Muscle of back (tissue), 13 donors: ENCODE measurements at places on chromosomes 12 and 14.

DNA sequence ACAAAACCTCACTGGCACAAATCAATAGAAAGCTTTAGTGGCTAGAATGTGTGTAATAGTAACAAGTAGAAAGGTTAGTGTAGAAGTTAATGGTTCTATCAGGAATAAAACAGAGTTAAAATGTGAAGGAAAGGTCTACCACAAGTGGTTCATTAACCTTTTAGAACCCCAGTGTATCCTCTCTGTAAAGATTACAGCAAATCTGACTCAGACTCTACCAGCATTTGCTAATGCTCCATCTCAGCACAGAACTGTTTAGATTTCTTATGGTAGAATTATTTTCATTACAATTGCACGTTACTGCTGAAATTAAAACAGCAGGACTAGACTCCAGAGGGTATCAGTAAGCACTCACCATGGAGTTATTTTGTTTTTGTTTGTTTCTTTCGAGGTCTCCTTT, 609.0 kb upstream of the LMO3 start:
- DNase-seq: no peak

GRCh38 chr12:29883941-29884554, 100.3 kb upstream of the TMTC1 start:
- DNase-seq: peak; percentile 7

GRCh38 chr12:122265476-122265875, 818 bp downstream of the VPS33A start:
- no peak for DNase-seq

- no peak for DNase-seq
Observed at GRCh38 chr14:68630081-68630571, 162.7 kb downstream of the ZFP36L1 start.

DNA sequence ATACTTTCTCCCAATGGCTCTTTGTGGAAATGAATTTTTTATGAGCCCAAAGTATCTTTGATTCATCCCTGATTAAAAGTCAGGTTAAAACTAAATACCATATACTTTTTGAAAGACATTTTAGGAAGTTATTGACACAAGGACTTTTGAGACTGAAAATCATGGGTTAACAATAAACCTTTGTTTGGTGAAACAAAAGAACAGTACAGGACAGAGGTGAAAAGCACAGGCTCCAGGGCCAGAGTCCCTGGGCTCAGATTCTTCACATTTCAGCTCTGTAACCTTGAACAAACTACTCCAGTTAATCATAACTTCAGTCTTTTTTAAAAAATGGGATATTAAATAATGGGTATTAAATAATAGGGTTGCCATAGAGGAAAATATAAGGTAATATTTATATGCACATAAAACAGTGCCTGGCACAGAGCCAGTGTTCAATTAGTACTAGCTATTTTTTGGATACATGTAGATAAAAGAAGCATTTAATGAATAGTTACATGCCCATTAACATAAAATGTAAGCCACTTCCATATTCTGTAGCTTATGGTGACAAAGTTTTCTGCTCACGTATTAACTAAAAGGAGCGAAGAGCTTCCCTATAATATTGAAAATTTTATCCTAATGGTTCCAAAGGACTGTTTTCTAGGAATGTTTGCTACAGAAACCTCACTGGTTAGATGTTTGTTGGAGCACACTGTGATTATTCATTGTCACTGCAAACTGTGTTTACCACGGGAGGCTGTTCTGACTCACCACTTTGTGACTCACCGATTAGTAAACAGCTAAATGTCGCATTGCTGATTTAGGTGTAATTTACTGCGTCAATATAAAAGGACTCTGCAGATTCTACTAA, 255.4 kb downstream of the DAD1 start:
- no peak for DNase-seq

DNA sequence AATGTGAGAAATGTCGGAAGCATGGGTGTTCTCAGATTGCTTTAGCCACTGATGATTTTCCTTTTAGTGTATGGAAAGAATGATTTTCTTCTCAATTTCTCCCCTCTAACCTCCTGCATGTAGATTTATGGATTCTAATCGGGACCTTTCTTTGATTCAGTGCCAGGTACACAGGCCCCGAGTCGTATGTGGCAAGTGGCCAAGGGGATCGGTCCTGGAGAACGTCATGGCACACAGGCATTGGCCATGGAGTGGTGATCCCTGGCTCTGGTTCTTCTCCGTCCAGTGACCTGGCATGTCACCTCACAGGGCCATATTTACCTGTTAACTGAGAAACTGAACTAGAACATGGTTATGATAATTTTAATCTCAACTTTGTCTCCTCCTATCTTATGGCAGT, 58.1 kb downstream of the ETV6 start:
- no peak for DNase-seq

DNA sequence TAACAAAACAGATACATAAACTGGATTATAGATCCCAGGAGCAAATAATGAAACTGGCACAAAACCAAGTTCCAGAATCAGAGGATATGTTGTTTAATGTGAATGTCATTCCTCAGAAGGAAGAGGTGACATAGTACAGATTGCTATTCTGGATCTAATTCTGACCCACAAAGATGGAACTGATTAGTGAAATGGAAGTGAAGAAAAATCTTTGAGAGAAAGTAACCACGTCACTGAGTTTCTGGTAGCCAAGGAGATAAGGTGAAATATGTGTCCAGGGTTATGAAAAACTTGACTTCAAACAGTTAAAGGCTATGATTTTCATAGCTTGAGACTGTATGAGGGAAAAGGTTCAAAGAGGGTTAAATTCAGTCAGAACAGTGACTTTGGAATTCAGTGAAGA, 8.3 kb downstream of the OR10AD1 start:
- peak; percentile 29 for DNase-seq

DNA sequence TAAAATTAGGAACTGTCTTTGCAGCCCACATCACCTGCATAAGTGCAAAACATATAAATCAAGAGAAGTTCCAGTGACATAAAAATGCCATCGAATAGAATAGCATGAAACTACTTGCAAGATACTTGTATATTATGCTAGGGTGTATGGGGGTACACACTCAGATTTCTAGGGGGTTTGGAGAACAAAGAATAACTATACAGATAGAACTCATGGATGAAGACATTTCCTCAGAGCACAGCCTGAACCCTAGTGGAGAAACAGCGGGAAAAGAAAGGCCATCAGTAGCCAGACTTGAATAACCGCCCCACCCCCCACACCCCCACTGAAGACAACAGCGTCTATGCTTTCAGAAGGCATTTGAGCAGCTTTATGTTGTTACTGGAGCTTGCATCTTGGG, 425.8 kb downstream of the NPAS3 start:
- DNase-seq: peak; percentile 21

DNA sequence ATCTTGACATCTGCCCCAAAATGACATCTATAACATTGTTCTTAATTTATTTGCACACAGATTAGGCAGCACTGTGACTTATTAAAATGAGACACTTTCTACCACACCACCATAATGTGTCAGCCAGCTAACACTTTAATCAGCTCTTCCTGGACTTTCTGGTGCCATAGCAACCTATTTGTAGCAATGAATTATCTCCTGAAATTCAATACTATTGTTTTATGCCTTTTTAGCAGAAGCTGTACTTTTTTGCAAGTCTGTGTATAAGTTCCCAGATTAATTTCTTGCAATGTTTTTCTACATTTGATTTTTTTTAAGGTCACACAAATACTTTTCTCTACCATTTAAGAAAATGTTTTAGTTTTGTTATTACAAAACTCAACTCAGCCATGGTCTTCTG, 72.8 kb upstream of the SAV1 start:
- DNase-seq: no peak

DNA sequence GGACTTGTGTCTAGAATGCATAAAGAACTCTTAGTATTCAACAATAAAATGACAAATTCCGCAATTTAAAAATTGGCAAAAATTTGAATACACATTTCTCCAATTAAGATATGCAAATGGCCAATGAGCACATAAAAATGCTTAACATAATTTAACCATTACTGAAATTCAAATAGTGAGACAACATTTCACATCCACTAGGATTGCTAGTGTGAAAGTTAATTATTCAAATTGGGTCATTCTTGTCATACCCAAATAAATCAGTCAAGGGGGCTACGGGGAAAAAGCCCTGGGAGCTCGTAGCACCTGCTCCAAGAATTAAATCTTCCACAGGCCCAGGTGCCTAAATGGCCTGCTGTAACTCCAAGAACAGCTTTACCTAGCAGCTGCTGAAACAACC, 25.0 kb upstream of the C14orf132 start:
- DNase-seq: no peak

- no peak for DNase-seq
Observed at GRCh38 chr12:120834489-120835303, 69.5 kb downstream of the SPPL3 start.

DNA sequence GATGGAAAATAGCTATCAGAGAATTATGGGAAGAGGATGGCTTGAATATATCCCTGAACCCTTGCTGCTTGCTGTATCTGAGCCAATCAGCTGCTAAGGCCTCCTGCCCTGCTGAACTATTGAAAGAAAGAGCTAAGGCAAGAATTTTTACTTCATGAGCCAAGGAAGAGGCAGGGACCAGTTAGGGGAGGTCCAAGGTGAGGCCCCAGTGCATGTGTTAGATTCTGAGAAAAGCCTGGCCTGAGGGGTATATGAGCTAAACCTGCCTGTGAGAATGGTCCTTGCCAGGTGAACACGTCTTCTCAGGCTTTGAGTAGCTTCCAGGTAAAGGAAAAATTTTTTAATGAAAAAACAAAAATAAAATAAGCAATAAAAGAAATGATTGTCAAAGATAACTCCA, 218.0 kb downstream of the SYT1 start:
- DNase-seq: no peak

DNA sequence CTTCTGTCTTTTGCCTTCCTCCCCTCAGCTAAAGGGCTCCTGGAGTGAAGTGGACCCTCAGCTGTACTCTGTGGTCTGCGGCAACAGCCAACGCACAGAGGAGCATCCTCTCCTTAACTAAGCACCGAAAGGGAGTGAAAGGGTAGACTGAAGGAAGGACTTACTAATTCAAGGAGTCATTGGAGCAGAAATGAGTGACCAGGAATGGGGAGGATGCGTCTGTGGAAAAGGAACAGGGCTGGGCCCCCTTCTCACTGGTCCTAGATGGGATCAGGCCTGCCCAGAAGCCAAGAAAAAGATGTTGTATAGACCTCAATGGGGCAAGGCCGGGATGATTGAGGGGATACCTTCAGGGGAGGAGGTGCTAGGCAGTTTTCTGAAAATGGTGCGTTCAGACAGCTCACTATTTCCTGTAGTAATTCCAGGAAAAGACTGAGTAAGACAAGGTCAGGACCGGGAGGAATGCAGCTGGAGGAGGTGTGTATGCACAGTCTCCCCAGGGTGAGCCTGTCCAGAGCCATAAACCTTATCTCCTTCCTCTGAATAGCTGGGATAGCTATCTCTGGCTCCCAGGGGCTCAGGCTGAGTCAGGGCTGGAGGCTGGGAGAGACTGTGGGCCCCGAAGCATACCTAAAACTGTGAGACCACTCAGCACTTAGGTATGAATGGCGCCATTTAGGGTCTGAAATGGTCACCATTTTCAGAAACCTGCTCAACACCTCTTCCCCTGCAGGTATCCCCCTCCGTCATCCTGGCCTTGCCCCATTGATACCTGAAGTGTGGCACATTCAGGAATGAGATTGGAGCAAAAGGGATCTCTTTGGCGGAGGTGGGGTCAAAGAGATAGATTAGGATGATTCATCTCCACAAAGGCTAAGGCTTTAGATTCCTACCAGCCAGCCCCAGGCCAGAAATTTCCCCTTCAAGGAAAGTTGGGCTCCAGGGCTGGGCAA, 20.2 kb upstream of the KRT8 start:
- no peak for DNase-seq

GRCh38 chr12:115354007-115354890, 670.3 kb upstream of the TBX3 start:
- peak; percentile 30 for DNase-seq

GRCh38 chr12:23906329-23906728, 43.1 kb downstream of the SOX5 start:
- DNase-seq: peak; percentile 2

- no peak for DNase-seq
Observed at GRCh38 chr12:127125607-127126259, 1141.2 kb upstream of the TMEM132C start.

DNA sequence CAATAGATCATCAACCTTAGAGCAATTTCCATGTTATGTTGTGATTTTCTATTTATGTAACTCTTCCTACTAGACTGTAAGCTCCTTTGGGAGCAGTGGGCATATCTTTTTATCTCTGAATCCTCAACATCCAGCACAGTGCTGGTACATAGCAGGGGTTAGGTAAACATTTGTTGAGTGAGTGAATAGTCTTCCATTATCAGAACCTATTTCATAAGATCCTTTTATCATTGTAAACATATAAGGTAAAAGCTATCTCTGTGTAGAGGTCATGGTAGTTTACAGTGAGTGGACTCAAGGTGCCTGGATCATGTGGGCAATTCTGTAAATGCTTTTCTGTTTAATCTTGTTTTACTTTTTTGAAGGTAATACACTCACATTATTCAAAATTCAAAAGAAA, 15.1 kb downstream of the FKBP11 start:
- no peak for DNase-seq

DNA sequence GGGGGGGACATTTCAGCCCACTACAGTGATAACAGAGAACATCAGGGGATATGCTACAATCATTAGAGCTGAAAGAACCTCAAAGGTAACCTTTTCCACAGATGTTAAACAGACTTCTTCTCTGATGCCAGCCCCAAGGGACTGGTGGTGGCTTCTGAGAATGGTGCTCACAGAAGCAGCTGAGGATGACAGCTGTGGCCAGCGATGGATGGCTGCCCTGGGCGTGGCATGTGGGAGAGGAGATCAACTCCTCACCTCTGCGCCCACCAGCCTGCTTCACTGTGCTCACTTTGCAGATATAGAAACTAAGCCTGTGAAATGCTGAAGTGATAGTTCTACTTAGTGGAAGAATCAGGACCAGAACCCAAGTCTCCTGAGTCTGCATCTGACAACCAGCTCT, 33.0 kb downstream of the FOXN3 start:
- no peak for DNase-seq

- DNase-seq: no peak
Observed at GRCh38 chr12:25852792-25853191, 105.7 kb upstream of the RASSF8 start.

DNA sequence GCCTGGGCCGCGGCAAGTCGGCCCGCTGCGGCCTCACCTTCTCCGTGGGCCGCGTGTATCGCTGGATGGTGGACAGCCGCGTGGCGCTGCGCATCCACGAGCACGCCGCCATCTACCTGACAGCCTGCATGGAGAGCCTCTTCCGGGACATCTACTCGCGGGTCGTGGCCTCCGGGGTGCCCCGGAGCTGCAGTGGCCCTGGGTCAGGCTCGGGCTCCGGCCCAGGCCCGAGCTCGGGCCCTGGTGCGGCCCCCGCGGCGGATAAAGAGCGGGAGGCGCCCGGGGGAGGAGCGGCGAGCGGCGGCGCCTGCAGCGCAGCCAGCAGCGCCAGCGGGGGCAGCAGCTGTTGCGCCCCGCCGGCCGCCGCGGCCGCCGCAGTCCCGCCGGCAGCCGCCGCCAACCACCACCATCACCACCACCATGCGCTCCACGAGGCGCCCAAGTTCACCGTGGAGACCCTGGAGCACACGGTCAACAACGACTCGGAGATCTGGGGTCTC, 226.2 kb upstream of the CRY1 start:
- DNase-seq: no peak
